ENCODE measurements at places on chromosomes 13 and 19. TPM values are rescaled to one million over a fixed set of nuclear protein-coding genes. Genes with fewer than 3 reads are reported as not detected.

Gene IL11
- 1.5 TPM for polyA plus RNA-seq

Gene IQCN
- 6.5 TPM for polyA plus RNA-seq

Gene ZNF439
- polyA plus RNA-seq: 25.6 TPM

Gene TNNT1
- 5.3 TPM for polyA plus RNA-seq

Gene CD22
- polyA plus RNA-seq: 8.4 TPM

Gene APLP1
- polyA plus RNA-seq: 29.1 TPM

Gene MRPS12
- polyA plus RNA-seq: 25.3 TPM

DNA sequence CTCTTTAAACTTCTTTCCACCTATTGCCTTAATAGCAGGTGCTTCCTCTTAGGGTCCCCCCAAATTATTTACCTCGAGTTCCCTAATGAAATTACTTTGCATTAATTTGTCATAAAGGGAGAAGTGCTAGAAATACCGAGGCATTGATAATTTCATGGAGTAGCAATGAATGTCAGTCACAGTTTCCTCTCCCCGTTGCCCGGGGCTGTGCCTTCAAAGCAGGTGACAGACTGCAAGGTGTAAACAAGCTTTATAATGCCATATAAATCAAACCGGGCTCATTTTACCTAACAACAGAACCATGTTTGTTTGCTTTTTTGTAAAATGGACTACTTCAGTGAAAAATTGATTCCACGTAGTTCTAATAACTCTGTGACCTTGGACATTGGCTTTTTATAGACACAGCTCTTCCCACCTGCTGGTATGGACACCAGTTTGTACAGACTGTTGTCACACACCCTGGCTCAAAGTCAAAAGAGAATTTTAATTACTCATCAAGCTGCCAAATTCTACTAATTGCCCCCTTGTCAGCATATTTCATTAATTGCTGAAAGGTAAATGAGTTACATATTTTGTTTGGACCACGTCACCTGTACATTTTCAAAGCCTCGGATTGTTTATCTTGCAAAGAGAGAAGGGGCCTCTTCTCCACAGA lies 171.1 kb downstream of the STK24 start:
- no peak for DNase-seq

- DNase-seq: no peak
Measured at GRCh38 chr13:112723771-112724170, 33.9 kb downstream of the ATP11A start.

DNA sequence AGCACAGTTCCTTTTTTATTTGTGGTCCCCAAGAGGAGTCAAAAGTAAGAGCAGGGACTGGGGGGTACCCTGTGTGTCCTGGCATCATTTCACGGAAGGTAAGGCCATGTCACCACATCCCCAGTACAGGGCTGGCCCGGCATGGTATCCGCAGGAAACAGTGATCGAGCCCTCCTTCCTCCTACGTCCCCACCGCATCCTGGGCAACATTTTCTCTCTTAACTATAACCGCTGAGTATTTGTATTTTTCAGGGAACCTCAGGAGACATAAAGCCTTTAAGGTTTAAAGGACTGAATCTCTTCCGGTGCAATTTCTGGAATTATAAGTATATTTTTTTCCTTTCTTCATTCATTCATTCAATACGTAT lies 13.6 kb upstream of the LATS2 start:
- no peak for DNase-seq

DNA sequence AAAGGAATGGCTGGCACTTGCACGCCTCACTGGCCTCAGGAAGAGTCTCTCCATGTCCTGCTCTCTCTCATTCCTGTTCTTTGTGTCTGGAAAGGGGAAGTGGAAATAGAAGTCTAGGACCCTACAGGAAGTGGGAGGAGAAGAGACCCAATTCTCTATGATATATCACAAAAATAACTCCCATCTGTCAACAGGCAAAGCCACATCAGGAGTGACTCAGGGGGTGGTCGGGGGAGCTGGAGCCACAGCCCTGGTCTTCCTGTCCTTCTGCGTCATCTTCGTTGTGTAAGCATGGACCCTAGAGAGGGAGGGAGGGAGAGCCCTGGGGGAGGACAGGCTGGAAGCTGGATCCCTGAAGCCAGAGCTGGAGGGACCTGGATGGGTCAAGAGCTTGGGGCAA lies 3.0 kb downstream of the SIGLEC9 start:
- DNase-seq: no peak

GRCh38 chr13:98228661-98229341 lies 51.7 kb upstream of the RNF113B start:
- no peak for DNase-seq

GRCh38 chr19:54523403-54523802 lies 20.8 kb downstream of the LAIR2 start:
- no peak for DNase-seq

DNA sequence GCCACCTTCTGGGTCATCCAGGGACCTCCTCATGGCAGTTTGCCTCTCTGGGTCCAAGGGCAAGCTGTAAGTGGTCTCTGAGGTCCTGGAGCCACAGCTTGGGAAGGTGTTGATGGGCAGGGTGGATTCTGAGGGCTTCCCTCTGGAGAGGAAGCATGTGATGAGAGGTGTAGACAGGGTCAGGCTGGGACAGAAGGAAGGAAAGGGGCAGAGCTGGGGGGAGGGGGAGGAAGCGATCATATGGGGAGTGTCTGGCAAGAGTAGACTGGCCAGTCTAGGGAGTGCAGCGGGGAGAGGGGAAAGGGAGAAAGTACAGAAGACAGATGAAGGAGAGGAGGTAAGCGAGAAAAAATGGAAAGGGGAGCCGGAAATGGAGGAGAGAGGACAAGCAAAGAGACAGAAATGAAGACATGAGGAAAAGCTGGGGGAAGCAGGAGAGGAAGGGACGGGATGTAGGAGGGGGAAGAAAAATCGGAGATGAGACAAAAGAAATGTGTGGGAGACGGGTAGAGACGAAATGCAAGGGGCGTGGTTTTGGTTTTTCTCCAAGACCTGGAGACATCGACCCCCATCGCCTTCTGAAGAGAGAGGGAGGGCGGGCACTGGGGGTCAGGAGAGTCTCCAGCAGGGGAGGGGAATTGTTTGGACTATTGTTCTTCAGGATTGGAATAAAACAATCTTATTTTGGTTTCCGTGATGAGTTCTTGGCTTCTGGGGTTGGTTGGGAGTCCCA lies 26.6 kb downstream of the ZSWIM9 start:
- DNase-seq: no peak

- no peak for DNase-seq
Measured at GRCh38 chr13:88005188-88005587, 334.0 kb downstream of the SLITRK5 start.

DNA sequence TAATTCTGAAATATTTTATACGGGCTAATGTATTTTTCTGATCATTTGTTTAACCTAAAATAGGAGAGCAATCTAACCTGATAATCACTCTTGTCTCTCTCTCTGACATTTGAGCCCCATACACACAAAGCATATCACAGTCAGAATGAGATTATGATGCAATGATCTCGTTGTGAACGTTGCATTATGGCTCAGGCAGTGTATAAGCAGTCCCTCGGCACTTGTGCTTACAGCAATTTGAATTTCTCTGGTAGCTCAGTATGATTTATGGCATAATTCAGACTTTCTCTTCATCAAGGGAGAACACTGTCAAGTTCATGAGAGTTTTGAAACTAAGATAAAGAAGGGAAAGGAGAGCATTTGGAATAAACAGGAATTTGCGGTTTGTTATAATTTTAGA lies 256.1 kb downstream of the DACH1 start:
- no peak for DNase-seq

GRCh38 chr19:10173527-10173926 lies 21.2 kb downstream of the DNMT1 start:
- no peak for DNase-seq

DNA sequence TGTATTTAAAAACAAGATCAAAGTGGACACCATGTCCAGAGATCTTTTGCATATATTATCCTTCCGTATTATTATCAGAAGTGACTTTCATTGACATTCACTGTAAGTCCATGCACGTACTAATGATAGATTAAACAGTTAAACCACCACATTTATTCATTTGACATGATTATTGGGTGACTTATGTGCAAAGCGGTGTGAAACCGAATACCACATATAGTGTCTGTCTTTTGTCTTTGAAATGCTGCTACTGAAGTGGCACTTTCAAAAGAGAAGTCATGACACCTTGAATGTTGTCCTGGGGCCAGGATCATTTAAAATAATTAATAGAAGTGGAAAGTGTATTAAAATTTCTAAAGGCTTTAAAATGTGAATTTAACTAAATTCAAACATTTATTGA lies 100.1 kb downstream of the ERCC5 start:
- no peak for DNase-seq

GRCh38 chr13:45823583-45823982 lies 28.0 kb downstream of the SIAH3 start:
- DNase-seq: no peak

GRCh38 chr19:33208904-33209849 lies 15.0 kb downstream of the LRP3 start:
- no peak for DNase-seq

DNA sequence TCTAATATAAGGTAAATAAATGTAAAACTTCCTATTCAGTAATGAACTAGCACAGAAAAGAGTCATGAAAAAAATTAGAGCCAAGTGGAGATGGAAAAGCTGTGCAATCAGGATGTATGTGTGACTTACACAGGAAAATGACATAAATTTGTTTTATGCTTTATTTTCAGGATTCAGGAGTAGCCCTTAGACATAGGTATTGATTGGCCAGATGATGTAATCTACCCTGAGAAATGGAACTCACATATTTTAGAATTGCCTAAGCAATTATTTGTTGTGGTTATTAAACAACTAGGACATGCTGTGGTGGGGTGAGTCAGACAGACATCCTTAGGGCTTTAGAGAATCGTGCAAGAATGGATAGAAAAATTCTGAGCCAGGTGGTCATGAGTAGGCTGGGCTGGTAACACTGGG lies 110.6 kb downstream of the PCDH9 start:
- DNase-seq: no peak

DNA sequence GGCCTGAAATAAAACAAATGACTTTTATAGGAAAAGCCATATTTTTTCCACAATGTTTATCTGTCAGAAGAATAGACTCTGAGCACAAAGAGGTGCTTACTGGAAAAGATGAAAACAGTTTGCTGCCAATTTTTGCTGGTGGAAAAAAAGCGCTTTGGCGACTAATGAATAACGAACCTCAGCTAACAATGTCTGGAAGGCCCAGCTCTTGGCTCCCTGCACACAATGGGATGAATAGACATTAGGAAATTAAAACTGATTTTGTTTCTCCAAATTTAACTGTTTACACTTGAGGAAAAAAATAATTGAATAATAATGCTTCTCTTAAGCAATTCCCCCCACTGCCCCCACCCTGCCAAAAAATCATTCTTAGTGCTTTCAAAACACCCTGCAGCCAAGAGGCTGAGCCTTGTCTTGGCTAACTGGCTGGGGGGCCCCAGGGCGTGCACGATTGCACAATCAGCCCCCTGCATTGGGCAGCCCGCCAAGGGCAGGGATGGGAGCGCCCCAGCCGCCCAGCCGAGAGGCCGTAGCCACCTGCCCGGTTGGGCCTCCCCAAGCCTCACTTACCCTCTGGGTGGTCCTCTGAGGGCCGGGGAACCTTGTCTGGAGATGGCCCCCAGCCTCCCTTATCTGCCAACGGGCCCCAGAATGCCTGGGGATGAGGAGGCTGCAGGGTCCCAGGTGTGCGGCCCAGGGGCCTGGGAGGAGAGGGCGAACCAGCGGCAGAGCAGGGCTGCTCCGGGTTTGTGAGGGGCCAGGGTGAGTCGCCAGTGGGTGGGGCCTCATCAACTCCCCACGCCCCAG lies 16.8 kb downstream of the CEBPG start:
- no peak for DNase-seq
